ENCODE measurements at places on chromosomes 1 and 21.

- DNase-seq: no peak
These were observed 50.2 kb downstream of the UBE4B start for GRCh38 chr1:10082785-10083479.

GRCh38 chr1:73176902-73177301, 894.6 kb upstream of the NEGR1 start:
- DNase-seq: no peak

DNA sequence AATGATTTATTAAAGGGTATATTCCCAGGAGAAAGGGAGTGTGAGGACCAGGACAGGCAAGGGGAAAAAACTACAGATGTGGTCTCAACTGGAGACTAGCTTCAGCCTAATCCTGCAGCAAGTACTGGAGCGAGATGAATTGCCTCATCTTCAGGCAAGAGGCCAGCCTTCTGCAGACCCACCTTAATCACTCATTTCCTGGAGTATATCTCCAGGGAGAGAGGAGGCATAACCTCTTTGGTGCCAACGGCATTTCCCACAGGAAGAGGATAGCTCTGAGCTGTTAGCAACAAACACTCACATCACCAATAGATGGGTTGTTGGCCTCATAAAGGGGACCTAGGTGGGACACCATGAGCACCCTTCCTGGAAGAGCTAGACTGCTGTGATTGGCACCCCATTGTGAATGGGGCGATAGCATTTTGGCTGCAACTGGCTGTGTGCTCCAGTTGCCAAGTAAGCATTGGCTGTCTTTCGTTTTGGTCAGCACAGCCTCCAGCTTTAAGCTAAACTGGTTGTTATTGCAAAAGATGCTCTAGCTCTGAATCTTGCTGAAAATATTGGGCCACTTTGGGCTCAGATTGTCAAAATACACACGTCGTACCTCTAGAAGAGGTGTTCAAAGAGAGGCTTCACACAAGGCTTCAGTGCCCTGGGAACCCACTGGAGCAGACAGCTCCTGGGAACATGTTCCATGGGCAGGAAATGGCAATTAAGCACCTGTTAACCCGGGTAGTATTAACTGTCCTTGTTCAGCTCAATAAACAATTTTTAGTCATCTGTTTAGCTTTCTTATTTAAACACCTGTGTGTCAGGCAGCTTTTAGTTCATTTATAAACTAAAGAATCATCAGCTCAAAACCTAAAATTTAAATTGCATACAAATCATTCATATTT, 314.8 kb upstream of the C1orf87 start:
- no peak for DNase-seq

DNA sequence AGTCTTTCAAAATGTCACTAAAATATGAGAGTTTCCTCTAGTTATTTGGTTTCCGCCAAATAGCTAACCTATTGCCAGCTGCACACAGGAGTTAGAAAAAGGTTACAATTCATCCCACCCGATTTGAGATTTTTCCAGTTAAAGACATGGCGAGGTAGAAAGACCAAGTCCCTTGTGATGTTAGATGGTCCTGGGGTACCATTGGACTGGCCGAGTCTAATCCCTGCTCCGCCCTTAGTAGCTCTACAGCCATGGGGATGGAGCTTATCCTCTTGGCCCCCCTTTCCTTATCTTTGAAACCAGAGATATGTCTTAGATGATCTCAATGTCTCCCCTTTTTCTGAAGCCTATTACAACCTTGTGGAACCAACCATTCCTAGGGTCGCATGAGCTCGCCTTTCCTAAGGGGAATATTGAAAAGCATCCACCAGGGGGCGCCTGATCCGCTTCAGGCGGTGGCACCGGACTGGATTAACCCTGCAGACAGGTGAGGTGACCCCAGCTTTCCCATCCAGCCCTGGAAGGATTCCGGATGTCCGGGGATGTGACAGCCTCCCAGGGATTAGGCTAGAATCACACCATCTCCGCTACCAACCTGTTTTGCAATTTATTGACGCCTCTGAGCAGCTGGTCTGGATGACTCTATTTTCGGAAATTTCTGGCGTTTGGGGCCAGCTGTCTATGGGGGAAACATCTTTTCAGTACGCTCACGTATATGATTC, 68.3 kb upstream of the SIM2 start:
- peak; percentile 51 for DNase-seq

Data from stimulated activated CD8-positive, alpha-beta memory T cell treated with anti-CD3 and anti-CD28 coated beads, Interleukin-7, amount 100 ng/mL, for 1 hour (primary cell).